ENCODE measurements at places on chromosomes 4 and X.

DNA sequence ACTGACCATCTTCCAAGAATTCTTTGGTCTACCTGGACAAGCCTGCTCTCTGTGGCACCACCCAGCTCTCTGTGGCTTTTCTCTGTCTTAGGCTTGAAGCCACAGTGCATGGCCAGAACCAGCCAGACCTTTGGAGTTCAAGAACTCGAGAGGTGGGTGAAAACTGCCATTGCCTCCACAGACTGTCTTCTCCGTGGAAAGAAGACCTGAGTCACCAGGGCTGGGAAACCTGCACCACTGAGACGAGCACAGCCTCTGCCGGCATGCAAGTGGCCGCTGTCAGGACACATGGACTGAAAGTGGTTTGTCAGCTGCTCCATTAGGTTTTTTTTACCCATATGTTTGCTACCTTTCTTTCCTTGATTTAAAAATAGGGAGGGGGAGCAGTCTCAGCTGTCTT lies 74.5 kb downstream of the MGST2 start:
- peak; percentile 52 for DNase-seq

DNA sequence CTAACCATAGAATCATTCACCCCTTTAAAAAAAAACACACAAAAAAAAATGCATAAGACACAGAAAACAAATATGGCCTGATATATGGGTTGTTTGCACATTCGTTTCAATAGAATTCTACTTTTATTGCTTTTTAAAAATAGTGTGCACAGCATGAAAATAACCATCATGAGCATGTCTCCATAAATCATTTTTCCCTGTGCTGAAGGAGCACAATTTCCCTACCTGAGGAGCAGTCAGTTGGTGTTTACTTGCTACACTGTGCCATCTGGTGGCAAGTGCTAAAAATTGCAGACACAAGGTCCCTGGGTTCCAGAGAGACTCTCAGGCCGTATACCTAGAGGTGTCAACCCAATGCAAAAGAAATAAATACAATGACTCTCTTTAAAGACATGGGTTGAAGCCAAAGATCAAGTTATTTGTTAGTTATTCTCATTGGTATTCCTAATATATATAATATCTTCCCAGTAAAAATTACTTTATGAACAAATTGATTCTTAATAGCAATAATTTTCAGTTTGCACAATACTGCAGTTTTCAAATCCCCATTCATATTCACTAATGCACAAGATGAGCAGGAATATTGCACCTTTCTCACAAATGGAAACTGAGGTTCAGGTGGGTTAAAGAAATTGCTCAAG lies 551.4 kb downstream of the IQCM start:
- DNase-seq = peak; percentile 72

GRCh38 chr4:178037459-178038214 lies 595.4 kb upstream of the AGA start:
- DNase-seq = no peak

DNA sequence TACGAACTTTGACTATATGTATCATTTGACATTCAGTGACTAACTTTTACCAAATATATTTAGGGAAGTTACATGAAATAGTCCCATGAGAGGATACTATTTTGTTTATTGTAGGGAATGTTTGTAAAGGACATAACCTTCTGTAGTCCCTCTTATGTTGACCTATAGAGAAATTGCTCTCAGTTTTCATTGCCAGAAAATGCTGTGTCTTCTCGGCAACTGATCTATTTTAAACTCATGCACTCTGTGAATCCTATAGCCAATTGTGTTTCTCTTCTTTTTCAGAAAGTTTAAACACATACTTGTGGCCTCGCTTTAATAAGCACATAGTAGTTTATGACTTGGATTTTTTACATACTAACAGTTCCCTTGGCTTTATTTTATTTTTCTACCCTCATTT lies 38.2 kb downstream of the DMP1 start:
- DNase-seq = no peak

- peak; percentile 97 for DNase-seq
Measured at GRCh38 chr4:25234390-25235370, 847 bp downstream of the PI4K2B start.

DNA sequence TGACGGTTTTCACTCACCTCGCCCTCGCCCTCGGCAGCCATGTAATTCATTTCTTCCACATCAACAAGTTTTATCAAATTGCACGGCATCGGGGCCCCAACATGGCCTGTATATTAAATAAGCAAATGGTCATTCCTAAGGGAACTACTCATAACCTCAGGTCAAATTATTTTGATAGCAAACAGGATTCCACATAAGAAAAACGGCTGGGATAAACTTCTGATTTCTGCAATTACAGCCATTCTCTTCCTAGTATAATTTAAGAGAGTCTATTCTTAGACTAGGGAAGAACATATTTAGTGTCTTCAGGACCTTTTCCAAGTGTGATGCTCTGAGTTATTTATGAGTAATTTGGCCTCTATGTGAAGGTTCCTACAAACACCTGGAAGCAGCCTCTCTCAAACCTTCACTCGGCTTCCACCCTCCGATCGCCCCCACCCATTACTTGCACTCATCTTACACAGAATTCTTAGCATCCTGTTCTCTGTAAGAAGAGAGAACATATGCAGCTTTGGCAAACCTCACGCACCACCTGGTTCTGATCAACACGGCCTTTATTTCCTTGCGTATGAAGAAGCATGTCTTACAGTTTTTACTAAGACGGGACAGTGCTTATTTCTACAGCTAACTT lies 29.4 kb upstream of the CENPU start:
- DNase-seq = no peak

GRCh38 chr4:40811956-40812355 lies 62.2 kb downstream of the NSUN7 start:
- no peak for DNase-seq

DNA sequence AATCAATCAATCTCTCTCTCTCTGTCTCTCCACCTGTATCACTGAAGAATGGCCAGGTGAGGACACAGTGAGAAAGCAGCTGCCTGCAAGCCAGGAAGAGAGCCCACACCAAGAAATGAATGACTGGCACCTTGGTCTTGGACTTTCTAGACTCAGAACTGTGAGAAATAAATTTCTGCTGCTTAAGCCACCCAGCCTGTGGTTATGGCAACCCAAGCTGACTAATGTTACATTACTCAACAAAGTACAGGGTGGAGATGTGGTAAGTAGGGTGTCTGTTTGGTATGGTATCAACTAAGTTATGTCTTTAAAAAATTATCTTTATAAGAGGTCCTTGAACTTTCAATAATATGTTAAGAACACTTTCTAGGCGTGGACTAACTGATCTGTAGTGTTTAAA lies 159.3 kb downstream of the EPHA5 start:
- peak; percentile 85 for DNase-seq

- DNase-seq = peak; percentile 29
Measured at GRCh38 chr4:54585321-54586000, 72.3 kb upstream of the KIT start.

GRCh38 chr4:114690571-114690970 lies 92.0 kb downstream of the UGT8 start:
- no peak for DNase-seq

DNA sequence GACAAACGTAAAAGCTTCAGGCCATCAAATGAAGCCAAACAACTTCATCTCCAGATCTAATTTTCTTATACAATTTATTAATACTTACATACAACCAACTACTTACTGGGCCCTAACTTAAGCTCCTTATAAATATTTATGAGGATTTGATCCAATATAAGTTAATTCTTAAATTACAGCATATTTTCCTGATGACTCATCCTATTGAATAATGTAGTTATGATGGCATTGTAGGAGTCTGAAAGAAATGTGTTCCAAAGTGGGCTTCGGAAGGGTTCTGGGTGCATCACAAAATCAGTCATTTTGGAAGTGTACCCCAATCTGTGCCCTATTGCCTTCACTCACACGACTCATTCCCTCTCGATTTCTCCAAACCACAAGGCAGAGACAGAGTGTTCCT lies 455.1 kb upstream of the CTSO start:
- DNase-seq = no peak

GRCh38 chrX:124226129-124226528 lies 106.3 kb upstream of the TEX13D start:
- peak; percentile 86 for DNase-seq

GRCh38 chrX:47228550-47229270 lies 4.1 kb upstream of the USP11 start:
- DNase-seq = no peak

DNA sequence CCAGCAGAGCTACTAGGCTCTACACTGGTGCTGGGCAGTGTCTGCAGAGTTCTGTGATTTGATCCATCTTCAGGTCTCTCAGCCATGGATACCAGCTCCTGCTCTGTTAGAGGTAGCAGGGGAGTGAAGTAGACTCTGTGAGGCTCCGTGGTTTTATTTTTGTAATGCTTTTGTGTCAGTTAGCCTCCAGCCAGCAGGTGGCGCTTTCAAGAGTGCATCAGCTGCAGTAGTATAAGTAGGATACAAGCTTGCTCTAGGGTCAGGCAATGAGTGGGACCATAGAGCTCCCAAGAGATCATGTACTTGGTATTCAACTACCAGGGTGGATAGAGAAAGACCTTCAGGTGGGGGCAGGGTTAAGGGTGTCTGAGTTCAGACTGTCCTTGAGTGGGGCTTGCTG lies 362.5 kb upstream of the TRAM1L1 start:
- DNase-seq = peak; percentile 4

DNA sequence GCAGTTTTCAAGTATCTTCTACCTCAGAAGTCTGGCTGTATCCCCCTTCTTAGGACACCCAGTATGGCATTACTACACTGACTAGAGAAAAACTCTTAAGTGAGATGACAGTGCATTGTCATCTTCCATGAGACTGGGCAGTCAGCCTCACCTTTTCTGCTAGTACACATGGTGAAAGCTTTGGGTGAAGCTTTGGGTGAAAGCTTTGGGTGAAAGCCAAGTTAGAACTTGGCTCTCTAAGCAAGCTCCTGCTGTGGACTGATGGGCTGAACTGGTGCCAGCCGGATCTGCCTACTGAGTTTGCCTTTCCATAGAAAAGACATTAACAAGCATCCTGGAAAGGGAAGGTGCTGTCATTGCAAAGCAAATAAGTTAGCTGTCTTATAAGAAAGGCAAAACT lies 8.8 kb downstream of the EPHA5 start:
- no peak for DNase-seq

DNA sequence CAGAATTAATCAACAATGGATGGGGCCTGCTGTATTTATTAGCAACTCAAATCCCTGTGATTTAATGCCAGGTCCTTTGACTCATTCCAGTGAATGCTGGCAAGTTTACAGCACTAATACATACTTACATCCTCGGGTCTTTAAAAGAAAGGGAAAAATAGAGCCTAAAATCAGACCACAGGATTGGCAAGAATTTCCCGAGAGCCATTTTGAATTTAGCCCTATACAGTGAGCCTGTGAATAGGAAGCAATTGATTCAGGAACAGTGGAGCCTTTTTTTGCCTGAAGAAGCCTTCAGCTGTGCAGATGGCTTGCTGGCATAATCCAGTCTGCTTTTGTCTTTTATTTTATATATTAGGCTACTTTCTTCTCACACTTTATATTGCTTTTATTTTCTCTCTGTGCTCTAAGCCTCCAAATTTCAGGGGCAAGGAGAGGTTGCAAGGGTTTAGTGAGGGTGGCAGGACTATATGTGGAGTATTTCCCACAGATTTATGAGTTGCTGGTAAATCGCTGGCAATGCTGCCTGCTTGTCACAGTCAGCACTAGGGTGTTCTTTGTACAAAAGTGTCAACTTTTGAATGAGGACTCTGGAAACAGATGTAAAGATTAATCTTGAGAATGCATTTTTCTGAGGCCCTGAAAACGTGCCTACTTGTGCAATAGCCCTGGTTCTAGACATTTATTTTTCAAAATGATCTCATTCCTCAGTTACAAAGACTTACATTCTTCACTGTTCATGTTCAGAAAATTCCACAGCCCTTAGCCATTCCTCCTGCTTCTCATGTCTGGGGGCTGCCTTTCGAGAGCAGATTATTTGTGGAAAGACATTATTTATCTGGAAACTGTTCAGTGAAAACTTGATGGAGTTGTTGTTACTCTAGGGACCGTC lies 303.5 kb downstream of the SPRY1 start:
- peak; percentile 71 for DNase-seq

- DNase-seq = no peak
Measured at GRCh38 chr4:181827246-181827645, 416.0 kb upstream of the TENM3 start.

DNA sequence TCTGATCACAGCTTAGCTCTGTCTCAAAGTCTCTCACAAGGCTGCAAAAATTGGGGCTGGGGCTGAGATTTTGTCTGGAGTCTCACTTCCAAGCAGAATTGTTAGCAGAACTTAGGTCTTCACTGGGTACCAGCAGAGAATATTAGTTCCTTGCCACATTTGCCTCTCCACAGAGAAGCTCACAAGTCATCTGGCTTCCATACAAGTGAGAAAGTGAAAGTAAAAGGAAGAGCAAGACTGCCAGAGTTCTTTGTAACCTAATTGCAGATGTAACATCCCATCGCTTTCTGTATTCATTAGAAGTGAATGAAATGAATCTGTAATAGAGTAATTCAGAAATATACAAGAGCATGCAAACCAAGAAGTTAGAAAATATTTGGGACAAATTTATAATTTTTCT lies 624.1 kb upstream of the GNPDA2 start:
- DNase-seq = no peak

DNA sequence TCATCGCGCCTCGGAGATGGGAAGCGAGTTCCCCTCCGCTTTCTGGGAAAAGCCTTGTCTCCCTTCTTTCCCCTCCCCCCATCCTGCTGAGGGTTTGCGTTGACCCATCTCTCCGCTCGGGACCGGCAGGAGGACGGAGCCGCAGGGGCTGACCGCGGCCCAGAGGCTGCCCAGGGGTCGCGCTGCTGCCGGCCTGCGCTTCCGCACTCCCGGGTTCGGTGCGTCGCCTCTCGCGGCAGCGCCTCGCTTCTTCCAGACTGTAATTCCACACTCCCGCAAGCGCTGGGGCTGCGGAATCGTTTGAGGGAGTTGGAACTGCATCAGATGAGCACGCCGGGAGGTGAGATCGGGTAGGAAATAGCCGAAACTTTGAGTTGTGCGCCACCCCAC lies 88.3 kb downstream of the BCOR start:
- DNase-seq = no peak

DNA sequence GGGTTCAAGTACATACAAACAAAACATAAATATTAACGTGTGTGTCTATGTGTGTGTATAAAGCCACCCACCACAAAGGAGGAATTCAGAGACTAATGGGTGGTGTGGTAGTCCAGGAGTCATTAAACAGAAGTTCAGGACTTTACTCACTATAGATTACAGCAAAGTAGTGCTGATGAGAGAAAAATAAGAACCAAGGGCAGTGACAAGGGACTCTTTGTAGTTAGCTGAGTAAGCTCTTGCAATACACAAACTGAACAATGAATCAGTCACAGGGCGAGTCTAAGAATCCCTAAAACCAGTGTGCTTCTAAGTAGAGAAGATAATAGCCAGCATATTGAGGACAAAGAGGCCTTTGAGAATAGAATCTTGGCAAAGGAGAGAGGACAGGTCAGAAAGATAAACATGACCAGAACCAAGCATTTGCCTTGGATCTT lies 232.4 kb downstream of the PPP3CA start:
- peak; percentile 72 for DNase-seq

- peak; percentile 29 for DNase-seq
Measured at GRCh38 chr4:74536557-74536956, 91.6 kb downstream of the AREG start.

Data from epithelial cell of esophagus (primary cell).